Activated naive CD8-positive, alpha-beta T cell treated with anti-CD3 and anti-CD28 coated beads, Interleukin-2, amount 10 ng/mL, durations not matched to agents 7 days and 5 days (primary cell): ENCODE measurements at places on chromosomes 5 and 9. TPM values are rescaled to one million over a fixed set of nuclear protein-coding genes. Genes with fewer than 3 reads are reported as not detected.

GRCh38 chr5:128135286-128135685 lies 51.7 kb downstream of the SLC12A2 start:
- no peak for DNase-seq

DNA sequence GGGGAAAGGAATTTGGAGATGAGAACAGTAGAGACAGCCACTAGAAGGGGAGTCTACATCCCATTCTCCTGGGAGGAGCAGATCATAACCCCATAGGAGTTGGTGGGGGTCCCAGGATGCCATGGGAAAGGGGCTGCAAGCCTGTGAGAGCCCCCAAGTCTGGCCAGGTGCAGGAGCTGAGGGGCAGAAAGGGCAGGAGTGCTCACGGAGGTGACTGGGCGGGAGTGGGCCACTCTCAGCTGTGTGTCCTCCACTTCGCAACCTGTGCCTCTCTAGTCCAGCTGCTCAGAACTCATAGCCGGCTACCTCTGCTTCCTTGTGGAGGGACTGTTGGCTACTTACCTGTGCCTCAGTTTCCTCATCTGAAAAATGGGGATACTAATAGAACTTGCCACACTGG lies 263.9 kb downstream of the FSTL4 start:
- no peak for DNase-seq

DNA sequence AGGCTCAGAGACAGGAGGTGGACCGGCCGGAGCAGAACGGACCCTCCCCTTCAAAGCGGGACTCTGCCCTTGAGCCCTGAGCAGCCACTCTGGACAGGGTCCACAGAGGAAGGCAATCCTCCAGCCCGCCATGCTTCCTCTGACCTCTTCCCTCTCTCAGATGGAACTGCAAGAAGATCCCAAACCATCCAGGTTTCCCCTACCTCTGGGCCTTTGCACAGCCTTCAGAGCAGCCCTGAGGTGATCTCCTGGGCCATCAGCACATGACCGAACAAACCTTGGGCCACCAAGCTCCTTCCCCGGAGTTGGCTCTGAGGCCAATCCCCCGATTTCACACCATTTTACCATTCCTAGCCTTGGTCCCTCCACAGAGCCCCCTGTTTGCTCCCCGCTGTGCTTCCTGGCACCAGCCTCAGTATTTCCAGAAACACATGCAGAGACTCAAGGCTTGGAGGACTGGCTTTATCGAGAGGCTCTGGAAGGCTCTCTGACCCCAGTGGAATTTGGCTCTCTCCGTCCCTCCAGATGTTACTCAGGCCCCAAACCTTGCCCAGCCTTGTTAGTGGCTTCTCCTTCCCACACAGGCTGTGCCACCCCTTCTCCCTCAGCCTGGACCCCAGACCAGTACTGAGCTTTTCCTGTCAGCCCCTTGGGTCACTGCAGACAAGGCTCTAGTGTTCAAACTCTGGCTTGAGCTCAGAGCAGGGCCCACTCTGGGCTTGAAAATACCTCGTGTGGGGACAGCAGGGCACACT lies 48.6 kb upstream of the KCNMB1 start:
- DNase-seq, result no peak

DNA sequence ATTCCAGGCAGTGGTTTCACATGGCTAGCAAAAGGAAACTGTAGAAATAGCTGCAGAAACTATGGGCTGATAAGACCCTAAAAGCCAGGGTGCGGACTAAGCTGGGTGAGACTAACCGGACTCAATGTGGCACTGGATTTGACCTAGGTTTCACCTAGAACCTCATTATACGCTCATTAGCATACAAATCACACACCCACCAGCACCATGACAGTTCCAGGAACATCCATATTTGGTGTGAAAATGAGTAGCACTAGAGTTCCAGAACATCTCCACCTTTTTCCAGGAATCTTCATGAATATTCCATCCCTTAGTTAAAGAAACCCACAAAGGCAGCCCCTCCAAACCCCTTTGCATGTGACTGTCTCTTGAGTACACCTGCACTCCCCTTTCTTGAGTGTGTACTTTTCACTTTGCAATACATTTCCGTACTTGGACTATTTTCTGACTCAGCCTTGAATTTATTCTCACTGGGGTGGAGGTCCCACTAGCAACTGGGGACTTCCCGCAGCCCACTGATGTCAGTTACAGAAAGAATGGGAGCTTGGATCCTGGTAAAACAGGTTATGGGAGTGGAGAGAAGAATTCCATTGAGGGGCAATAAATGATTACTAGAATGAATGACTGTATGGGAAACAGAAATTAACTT lies 58.0 kb upstream of the SPATA31C2 start:
- no peak for DNase-seq

DNA sequence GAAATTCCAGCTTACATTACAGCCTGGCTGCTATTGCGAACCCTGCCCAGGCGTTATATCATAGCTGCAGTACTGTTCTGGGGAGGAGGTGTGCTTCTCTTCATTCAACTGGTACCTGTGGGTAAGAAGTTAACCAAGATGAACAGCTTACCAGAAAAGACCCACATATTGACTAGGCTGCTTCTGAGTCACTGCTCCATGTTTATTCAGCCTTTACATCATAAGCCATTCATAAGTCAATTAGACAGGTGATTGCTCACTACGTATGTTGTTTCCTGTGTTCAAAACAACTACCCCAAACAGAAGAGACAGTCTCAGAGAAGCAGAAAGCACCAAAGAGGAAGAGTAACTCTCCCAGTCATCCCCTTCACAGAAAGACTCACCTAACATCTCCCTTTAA lies 34.7 kb upstream of the SLC22A5 start:
- no peak for DNase-seq

DNA sequence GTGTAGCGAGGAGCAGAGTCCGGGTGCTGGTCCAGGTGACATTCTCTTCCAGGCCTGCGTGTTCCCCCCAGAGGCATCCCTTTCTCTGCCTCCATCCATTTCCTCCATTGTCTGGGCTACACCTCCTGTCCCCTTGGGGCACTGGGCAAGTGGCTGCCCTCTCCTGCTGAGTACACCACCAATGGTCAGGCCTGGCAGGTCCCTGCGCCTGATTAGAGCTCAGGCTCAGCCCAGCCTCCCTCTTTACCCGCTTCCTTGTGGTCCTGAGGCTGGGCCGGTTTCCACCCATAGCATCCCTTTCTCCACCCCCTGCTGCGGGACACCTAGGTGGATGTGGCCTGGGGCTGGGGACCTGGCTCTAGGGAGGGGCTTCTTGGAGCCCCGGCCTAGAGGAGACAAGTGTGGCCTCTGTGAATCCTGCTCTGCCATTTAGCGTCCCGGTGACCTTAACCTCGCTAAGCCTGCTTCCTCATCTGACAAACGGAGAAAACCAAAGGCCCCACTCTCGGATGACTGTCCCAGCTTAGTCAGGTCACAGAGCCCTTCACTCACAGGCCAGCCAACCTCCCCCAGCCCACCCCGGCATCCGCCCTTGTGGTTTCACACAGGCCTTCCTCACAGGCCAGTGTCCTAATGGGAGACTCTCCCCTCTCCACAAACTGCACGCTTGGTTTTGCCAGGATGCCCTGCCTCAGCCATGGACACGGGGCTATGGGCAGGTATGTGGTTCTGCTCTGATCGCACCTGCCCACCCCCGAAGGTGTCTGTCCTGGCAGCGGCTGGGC lies 12.9 kb downstream of the DOLPP1 start:
- no peak for DNase-seq

- DNase-seq, result no peak
Observed at GRCh38 chr5:150540615-150541396, 32.9 kb downstream of the NDST1 start.

The COL23A1 gene
- 0.60 TPM for total RNA-seq

The ADGRV1 gene
- total RNA-seq, result 0.06 TPM
